T-cell (primary cell): ENCODE measurements at places on chromosomes 12 and 14.

DNA sequence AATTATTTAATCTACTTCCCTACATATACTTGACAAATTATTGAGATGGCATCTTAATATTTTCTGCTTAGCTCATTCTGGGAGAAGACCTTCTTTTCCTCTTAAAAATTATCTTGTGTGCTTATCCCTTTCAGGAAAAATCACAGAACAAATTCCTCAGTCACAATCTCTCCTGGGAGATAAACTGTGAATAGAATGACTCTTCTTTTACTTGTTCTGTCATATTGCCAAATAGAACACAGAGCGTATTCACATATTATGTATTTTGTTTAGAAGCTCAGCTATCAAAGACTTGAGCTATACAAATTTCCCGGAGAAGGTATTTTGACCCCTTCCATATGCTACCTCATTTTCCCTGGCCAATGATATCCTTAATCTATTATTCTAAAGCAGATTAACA, 146.7 kb downstream of the TMEM117 start:
- DNase-seq, result no peak

- no peak for DNase-seq
These were observed 554 bp upstream of the DEGS2 start for GRCh38 chr14:100159865-100160533.

GRCh38 chr12:114638790-114639435, 45.1 kb downstream of the TBX3 start:
- no peak for DNase-seq

GRCh38 chr12:25689996-25690501, 137.0 kb upstream of the LMNTD1 start:
- DNase-seq, result no peak

- no peak for DNase-seq
These were observed 53.3 kb downstream of the WDR20 start for GRCh38 chr14:102192840-102193502.

DNA sequence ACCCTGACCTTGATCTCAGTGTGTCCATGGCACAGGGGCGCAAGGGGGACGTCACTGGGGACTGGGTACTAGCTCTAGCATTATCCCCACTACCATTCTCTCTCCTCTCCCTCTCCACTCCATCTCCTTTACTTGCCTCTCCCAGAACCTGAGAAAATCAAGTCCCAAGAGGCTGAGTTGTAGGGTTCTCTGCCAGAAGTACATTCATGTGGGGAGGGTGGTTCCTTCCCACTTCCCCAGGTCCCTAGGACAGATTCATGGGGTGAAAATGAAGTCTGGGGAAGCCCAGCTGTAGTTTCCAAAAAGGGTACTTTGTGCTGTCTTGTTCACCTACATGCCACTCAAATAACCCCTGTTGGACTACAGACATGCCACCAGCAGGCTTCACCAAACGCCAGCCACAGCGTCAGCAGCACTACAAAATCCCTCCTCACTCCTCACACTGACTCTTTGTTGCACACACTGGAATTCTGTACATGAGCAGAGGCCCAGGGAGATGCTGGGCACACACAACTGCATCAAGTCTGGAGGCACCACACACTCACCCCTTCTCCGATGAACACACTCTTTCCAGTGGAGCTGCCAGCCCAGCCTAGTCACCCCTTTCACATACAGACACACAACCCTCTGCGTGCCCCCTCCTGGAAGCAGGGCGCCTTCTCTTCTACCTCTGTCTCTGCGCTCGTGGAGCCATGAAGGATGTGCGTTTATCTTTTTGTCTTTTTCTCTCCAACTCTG, 6.9 kb downstream of the RARG start:
- no peak for DNase-seq
